ENCODE measurements at places on chromosomes 5 and 9.

- DNase-seq: no peak
These were observed 74.0 kb upstream of the SLC30A5 start for GRCh38 chr5:69019668-69020375.

DNA sequence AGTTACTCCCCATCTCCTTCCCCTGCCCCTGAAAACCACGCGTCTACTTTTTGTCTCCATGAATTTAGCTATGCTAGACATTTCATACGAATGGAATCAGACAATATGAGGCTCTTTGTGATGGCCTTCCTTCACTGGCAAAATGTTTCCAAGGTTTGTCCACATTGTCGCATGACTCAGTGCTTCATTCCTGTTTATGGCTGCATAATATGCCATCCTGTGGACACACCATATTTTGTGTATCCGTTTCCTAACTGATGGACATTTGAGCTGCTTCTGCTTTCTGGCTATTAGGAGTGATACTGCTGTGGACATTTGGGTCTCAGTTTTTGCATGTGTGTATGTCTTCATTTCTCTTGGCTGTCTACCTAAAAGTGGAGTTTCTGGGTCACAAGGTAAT, 14.5 kb downstream of the NTNG2 start:
- DNase-seq: no peak

DNA sequence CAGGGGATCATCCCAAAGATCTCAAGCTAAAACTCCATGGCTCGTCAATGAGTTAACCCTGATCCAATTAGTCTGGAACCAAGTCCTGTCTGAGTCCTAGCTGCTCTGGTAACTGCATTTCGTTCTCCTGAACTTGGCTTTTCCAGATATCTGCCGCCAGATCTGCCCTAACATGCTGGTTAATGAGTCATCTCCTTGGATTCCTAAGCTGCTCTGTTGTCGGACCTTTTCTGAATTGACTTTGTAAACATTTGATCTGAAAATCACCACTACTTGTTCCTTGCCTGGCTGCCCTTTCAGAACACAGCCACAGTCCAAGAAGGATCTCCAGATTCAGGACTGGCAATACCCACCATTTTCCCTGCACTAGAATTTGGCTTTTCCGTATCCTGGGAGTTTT, 473.0 kb downstream of the ZSWIM6 start:
- DNase-seq: no peak

DNA sequence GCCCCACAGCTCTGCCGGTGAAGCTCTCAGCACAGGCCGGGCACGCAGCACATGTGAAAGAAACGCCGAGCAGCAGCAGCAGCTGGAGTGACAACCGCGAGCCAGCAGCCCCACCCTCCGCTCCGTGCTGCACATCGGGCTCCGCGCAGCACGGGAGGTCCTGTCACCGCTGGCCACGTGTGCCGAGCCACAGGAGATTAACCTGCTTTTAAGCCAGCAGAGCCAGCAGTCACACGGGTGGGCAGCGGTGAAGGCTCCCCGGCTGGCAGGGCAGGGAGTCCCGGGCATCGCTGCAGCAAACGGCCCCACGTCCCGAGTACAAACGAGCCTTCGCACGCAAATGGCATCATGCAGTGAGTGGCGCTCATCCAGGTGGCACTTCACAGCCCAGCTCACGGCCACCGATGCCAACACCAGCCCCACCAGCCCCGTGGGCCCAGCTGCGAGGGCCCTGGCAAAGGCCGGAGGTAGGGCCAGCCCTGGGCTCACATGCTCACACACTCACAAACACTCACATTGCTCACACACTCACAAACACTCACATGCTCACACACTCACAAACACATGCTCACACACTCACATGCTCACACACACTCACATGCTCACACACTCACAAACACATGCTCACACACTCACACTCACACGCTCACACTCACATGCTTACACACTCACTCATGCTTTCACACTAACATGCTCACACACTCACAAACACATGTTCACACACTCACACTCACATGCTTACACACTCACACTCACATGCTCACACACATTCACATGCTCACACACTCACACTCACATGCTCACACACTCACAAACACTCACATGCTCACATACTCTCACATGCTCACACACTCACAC, 11.1 kb downstream of the CCDC187 start:
- no peak for DNase-seq

- no peak for DNase-seq
These were observed 36.2 kb upstream of the RAPGEF1 start for GRCh38 chr9:131776036-131776435.
